Amniotic epithelial cell (primary cell): ENCODE measurements at places on chromosomes 13 and 19.
A peak's percentile ranks its signal among the peaks of the same experiment; 100 is the strongest.

DNA sequence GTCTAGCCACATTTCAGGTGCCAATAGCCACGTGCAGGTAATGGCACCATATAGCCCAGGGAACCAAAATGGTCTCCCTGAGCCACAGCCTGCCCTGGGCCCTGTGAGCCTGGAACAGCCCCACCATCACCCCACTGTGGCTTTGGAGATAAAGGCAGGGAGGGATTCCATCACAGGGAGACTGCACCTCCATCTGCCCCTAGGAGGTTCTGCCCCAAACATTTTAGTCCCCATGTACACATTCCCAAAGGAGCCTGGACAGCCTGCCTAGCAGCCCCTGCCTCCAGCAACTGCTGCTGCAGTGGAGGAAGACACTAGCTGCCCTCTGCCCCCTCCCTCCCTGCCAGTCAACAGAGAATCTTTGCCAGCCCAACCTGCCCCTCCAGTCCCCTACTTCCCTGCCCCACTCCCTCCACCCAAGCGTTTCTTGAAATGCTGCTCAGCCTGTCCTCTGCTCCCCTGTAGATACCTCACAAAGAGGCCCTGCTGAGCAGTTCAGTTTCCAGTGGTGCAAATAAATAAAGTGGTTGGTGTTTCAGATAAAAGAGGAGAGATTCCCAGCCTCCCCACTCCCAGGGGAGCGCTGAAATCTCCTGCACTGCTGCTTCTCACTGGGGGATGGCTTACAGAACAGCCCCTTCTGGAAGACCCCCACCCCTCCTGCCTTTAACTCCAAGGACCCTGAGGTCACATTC is 921.8 kb downstream of the UQCRFS1 start:
- no peak for DNase-seq

GRCh38 chr13:98142380-98143156 is at the start of gene FARP1:
Gene FARP1, plus strand, starts transcription at chr13:98143094. Its CDS starts 70,149 bp downstream, at chr13:98213243.
- DNase-seq: peak; percentile 45

- no peak for DNase-seq
Observed at GRCh38 chr13:32047088-32047487, 15.5 kb downstream of the FRY start.

- peak; percentile 85 for DNase-seq
Observed at GRCh38 chr13:24207841-24208667, 47.5 kb downstream of the SPATA13 start.

DNA sequence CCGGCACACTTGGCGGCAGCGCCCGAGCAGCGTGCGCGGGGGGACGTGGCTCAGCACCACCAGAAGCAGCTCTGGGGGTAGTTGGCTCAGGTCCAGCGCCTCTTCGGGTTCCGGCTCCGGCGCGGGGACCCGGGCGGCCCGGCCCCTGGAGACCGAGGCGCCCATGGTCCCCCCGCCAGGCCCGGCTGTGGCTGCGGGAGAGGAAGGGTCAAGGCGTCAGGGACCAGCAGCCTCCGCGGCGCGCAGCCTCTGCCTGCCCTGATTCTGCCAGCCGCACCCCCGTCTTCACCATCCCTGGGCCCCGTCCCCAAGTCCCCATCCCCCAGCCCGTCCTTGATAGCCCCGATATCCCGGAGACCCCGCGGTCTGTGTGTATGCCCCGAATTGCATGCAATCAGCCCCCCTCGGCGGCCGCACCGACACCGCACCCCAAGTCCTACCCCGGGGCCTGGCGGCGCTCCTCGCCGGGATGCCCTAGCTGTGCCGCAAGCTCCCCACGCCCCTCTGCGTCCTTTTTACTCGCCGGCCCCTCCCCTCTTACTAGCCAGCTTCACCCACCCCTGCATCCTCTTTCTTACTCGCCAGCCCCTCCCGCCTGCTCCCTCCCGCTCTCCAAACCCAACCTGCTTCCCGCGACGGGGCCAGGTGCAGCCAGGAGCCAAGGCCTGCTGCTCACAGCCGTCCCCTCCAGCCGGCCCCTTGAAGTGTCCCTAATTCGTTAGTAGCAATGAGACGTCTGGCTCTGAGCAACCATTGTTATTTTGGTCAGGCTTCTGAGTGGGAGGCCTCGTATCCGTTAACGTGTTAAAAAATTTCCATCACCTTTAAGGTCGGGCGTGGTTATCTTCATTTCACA is at the start of gene FBXO27:
Gene FBXO27, minus strand, starts transcription at position 487 of the 856 bp plus-strand sequence. Its CDS starts 322 bp downstream, at position 165.
- no peak for DNase-seq

DNA sequence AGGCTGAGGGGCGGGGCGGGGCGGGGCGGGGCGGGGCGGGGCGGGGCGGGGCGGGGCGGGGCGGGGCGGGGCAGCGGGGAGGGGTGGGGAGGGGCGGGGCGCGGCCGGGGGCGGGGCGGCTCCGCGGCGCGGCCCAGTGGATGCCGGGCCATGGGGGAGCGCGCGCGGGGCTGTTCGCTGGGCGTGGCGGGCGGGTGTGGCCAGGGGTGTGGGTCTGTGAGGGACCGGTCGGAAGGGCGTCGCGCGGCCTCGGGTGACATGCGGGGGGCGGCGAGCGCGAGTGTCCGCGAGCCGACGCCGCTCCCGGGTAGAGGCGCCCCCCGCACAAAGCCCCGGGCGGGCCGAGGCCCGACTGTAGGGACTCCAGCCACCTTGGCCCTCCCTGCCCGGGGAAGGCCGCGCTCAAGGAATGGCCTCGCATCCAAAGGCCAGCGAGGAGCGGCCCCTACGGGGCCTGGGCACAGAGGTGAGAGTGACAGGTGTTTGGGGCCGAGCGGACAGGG is at the start of gene ZFP28:
Gene ZFP28, plus strand, starts transcription at position 188 of the 503 bp plus-strand sequence. Its CDS starts 71 bp downstream, at position 259.
- DNase-seq: peak; percentile 22

GRCh38 chr13:103157016-103157415 is 90.8 kb upstream of the SLC10A2 start:
- no peak for DNase-seq

- DNase-seq: no peak
Observed at GRCh38 chr13:72120632-72121031, 253.6 kb upstream of the DACH1 start.
